ENCODE measurements at places on chromosomes 2 and 18.

GRCh38 chr2:66948234-66948633 is 448.9 kb upstream of the ETAA1 start:
- DNase-seq = no peak

DNA sequence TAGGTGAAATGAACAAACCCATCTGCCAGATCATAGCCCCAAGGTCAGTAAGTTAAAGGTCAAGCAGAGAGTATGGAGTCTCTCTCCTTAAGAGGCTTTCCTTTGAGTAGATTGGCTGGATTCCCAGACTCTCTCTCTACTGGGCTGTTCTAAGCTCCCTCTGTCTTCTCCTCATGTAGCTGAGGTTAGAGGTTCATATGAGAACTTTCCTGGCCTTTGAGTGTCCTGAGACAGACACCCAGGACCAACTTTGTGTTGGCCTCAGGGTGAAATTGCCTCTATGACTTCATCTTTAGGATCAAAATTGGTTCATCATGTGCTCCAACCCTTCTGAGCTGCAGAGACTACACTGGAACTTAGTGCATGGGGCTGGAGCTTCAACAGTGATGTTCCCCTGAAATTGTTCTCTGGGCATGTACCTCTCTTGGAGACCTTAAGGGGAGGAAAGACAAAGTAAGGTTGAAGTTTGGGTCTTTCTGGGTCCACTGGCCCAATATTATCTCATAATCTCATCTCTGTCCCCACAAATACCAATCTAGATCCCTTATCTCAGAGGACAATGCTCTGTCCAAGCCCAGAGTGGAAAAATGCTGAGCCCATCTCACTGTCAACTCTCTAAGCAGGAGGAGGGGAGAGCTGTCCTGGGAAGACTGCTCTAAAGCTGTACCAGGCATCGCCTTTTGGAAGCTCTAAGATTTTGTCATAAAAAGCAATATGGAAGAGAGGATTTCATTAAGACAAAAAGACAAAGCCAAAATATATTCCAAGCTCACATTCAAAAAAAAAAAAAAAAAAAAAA is 177.3 kb upstream of the ARL4C start:
- no peak for DNase-seq

DNA sequence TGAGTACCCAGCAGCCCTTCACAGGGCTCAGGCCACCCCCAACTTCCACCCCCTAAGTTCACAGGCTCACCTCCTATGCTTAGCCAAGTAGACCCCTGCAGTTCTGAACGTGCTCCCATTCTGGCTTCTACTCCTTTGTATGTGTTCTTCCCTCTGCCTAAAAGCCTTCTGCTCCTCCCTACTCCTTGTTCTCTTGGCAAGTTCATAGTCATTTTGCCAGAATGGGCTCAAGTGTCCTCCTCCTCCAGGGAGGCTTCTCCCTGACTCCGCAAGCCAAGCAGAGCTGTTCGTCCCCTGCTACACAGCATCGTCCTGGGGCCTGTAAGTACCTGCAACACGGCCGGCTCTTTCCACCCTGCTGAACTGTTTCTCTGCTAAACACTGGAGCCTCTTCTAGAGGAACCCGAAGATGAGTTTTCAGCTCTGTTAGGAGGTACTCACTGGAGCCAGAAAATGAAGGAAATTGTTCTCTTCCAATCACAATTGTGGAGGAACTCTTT is 14.6 kb upstream of the CETN1 start:
- no peak for DNase-seq

DNA sequence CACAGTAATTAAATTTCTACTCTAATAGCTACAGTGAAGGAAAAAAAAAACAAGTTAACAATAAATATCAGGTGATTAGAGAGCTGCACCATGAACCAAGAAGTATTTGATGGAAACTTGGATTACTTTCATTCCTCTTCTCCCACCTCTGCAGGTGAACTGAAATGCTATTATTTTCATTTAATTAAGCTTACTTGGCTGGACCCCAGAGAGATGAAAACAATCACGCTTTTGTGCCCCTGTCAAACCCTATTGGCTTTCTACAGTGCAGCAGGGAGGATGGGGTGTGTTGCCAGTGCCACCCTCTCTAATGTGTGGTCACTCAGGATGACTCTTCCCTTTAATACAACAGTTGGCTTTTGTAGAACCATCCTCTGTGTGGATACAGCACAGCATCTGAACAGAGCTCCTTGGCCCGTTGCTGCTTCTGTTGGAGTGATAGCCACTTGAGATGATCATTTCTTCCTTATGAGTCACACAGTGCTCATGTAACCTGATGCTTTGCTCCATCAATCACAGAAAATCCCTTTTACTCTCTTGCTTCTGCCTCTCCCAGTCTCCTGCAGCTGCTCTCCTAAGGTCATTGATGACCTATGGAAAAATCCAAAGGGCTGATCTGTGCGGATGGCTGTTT is 5.5 kb upstream of the ARL4C start:
- DNase-seq = no peak

DNA sequence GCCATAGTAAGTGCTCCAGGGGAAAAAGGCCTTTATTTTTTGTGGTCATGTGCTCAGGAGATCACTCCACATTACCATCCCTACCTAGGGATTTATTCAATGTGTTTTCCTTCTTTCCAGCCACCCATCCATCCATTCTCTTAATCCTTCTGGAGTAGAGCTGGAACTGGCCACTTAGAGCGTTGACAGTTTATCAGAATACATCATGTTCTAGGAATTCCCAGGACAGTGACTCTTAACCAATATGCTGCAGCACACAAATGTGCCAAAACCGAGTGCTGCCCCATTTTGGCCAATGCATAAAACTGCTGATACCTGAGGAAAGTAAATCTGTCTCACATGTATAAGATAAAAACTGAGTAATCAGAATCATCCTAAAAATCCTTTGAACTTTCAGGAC is 63.7 kb downstream of the FARSB start:
- no peak for DNase-seq

GRCh38 chr2:150169237-150169629 is 318.2 kb downstream of the RND3 start:
- no peak for DNase-seq

GRCh38 chr2:85548608-85548900 is 9.6 kb downstream of the MAT2A start:
- DNase-seq = no peak

DNA sequence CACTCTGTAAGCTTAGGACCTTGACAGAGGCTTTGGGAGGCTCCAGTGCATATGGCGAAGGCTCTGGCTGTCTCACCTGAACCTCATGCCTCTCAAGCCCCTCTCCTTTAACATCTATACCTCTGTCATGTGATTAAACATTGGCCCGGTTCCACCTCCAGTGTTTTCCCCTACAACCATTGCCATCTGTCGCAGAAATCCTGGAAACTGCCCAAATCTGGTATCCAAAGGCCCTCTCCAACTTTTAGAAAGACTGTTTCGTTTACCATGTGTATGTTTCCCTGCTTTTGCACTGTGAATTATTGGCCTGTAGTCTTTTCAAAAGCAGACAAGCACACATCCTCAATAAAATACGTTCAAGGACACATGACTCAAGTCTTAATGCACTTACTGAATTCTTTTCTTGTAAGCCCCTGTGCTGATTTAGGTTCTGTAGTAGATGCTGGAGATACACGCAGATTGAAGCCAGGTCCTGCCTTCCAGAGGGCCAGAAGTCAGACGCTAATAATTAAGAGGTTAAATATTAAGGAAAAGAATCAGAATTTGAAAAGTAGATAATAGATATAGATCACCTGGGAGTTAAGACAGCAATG is 386.4 kb upstream of the SLC14A2 start:
- DNase-seq = no peak

- no peak for DNase-seq
Measured at GRCh38 chr2:174395969-174396630, 570 bp downstream of the SCRN3 start.

GRCh38 chr18:933082-933481 is 28.4 kb downstream of the ADCYAP1 start:
- DNase-seq = no peak

DNA sequence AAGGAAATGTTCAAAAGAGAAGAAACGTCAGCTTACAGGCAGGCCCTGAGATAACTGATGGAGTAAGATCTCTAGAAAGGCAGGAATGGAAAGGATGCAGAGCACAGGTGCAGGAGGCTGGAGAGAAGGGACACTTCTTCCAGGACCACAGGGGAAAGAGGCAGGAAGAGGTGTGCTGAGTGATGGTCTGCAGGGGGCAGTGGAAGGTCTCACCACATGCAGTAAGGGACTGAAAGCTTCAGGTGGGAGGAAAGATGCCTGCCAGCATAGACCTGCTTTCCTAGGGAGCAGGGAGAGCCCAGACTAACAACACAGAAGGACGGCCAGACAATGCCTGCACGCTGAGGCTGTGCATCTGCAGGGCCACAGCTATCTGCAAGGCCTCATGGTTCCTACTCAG is 156.8 kb downstream of the L3MBTL4 start:
- DNase-seq = no peak

DNA sequence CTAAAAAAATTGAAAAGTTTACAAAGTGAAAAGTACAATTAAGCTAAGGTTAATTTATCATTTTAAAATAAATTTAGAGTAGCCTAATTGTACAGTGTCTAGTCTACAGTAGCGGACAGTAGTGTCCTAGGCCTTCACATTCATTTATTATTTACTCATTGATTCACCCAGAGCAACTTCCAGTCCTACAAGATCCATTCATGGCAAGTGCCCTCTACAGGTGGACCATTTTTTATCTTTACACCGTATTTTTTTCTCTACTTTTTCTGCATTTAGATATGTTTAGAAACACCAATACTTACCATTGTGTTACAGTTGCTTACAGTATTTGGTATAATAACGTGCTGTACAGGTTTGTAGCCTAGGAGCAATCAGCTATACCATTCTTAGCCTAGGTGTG is 84.1 kb downstream of the TSN start:
- no peak for DNase-seq

- DNase-seq = no peak
Measured at GRCh38 chr2:199273042-199273511, 184.7 kb downstream of the SATB2 start.

GRCh38 chr2:159256159-159256558 is 30.3 kb downstream of the WDSUB1 start:
- DNase-seq = no peak

GRCh38 chr2:43106559-43107527 is 119.6 kb downstream of the ZFP36L2 start:
- no peak for DNase-seq

GRCh38 chr2:214294426-214294825 is 116.4 kb upstream of the VWC2L start:
- DNase-seq = no peak

- no peak for DNase-seq
Measured at GRCh38 chr2:43708891-43709290, 32.7 kb upstream of the C1GALT1C1L start.

Data from activated T-cell treated with anti-CD3 and anti-CD28 coated beads, Interleukin-2, amount 50 U/mL, for 4 hours (primary cell).